ENCODE measurements at places on chromosomes 6 and 20.

DNA sequence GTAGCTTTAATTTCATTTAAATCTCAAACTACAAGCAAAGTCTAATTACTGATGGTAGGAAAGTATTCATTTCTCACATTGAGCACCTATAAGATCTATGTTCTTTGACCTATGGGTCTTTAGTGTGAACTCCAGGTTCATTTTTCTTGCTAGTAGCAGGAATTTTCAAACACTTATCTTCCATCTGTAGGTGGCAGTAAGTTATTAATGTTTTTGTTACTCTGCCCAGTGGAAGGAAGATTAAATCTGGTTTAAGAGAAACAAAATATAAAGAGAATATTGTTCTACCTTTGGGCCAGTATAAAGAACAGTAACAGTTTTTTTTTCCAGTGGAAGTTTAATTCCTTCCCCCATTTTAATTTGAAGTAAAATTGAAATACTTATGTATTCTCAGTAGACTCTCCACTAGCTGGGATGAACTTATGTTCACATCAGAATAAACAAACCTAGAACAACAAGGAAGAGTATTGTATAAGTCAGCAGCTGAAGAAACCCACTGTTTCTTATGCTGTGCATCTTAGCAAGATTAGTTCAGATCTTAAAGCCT is 328.2 kb downstream of the PHF3 start:
- no peak for DNase-seq

- no peak for DNase-seq
Measured at GRCh38 chr20:41234041-41234440, 83.5 kb downstream of the ZHX3 start.

DNA sequence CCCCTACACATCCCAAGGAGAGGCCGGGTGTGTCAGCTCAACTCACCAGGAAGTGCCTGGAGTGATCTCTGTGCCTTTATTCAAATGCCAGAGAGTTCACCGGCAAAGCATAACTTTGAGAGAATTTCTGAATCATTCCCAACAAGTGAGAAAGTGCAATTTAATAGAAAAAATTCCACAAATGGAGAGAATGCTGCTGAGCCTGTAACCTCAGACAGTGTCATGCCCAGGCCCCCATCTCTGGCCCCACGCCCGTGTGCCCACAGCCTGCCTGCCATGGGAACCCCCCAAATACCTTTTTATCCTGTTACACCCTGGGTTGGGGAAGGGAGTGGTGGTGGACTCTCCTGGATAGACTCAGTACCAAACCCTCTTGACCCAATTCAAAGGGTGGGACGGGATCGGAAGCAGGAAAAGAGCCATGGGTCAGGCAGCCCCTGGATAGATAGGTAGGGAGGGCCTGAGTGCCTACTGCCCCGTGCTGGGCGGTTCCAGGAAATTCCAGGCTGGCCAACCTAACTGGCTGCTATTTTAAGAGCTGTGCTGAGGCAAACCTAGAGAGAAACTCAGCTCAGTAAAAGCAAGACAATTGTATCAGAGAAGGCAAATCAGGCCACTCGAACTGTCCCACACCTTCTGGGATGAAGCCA is 179.0 kb upstream of the FOXA2 start:
- no peak for DNase-seq

DNA sequence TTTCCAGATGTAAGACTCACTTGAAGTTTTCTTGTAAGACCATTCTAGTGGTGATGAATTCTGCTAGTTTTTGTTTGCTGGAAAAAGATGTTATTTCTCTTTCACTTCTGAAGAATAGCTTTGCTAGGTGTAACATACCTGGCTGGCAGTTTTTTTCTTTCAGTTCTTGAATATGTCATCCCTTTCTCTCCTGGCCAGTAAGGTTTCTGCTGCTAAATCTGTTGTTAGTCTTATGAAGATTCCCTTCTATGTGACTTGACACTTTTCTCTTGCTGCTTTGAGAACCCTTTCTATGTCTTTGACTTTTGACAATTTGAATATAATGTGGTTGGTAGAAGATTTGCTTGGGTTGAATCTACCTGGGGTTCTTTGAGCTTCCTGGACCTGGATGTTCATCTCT is 314.7 kb upstream of the NOX3 start:
- no peak for DNase-seq

GRCh38 chr6:124535299-124535698 is 426.9 kb upstream of the RNF217 start:
- DNase-seq: no peak

DNA sequence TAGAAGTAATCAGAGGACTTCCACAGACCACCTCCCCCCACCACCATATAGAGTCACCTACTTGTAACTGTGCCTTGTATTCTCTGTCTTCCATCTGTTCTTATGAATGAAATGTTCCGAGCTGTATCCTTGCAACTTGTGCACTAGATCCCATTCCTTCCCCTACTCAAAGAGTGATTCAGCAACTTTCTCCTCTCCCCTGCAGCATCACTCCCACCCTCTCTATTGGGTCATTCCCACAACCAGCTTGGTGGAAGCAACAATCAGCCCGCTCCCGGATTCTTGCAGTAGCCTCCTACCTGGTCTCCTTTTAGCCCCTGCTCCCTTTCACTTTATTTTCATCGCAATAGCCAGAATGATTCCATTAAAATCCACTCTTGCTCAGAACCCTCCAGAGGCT is 34.9 kb upstream of the REV3L start:
- no peak for DNase-seq

GRCh38 chr20:8361006-8361652 is 229.1 kb downstream of the PLCB1 start:
- no peak for DNase-seq

GRCh38 chr20:48607544-48607865 is 220.3 kb downstream of the PREX1 start:
- no peak for DNase-seq

GRCh38 chr6:36924131-36924530 is 30.4 kb upstream of the PI16 start:
- no peak for DNase-seq

GRCh38 chr6:75572072-75572471 is 29.6 kb upstream of the SENP6 start:
- no peak for DNase-seq

GRCh38 chr20:18832546-18833200 is 19.1 kb downstream of the SCP2D1 start:
- DNase-seq: no peak

DNA sequence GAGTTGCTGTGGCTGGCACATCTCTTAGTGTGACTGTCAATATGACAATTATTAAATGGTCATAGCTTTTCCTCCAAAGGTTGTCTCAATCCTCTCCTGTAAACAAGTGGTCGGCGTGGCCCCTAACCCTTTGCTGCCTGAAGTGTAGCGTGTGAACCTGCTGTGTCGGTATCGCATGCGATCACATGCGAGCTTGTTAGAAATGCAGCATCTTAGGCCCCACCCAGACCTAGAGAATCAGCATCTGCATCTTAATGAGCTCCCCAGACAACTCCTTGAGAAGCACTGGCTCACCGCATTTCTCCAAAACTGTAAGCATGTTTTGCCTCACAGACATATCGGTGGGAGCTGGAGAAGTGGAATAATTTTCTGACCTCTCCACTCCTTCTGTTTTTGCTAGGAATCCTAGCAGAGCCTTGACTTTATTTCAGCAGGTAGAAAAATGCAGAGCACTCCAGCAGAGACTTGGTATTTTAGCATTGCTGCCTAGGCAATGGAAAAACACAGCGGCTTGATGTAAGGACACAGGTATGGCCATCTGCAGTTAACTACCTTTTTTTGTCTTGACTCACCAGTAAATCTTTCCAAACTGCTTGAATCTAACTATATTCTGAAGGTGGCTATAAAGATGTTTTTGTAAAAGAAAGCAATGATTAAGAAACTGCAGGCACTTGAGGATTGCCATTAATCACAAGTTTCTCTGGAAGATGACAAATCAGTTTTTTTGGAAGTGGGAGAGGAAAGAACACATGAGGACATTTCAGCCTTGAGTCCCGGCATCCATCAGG is 67.6 kb downstream of the PSMG4 start:
- no peak for DNase-seq

- no peak for DNase-seq
Measured at GRCh38 chr6:118890997-118891790, 2.8 kb upstream of the ASF1A start.

- DNase-seq: no peak
Measured at GRCh38 chr6:5478380-5478779, 217.1 kb downstream of the FARS2 start.

DNA sequence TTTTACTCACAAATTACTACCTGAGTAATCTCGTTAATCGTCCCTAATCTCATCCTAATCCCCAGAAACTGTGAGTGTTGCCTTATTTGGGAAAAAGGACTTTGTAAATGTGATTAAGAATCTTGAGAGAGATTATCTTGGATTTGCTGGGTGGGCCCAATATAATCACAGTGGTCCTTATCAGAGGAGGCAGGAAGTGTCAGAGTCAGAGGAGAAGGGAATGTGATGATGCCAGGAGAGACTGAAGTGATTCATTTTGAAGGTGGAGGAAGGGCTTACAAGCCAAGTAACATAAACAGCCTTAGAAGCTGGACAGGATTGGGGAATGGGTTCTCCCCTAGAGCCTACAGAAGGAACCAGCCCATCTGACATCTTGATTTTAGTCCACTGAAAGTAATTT is 16.7 kb downstream of the RPP21 start:
- no peak for DNase-seq

- no peak for DNase-seq
Measured at GRCh38 chr6:53227847-53228246, 79.2 kb upstream of the GCM1 start.

DNA sequence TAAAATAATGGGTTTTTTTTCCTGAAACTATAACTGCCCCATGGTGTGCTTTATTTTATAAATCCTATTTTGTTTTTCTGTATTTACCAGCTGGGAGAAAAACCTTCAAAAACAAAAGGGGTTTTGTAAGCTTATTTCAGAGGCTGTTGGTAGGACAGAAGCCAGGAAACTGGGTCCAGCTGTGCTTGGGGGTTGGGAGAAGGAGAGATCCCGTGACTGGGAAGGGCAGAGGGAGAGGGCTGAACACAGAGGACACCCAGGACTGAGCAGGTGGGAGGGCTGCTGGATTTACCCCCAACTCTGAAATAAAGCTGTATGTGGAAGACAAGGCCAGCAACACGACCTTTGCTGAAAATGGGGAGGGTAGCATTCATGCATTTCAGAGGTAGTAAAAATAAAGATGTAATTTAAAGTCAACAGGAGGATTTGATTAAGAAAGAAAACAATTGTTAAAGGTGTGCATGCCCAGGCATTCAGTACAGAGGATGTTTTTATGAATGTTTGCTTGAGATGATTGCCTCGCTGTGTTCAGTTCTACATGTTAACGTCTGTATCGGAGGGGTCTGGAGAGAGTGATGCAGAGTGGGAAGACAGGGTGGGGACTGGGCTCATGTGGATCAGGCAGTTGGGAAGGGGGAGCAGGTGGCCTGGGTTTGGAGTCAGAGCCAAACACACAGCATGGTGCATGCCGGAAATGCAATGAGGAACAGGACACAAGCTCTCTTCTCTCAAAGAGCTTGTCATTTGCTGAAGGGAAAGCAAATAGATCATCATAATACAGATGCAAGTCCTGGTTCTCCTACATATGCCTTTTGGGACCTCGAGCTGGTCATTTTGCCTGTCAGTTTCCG is 21.4 kb downstream of the ARFGEF3 start:
- no peak for DNase-seq

DNA sequence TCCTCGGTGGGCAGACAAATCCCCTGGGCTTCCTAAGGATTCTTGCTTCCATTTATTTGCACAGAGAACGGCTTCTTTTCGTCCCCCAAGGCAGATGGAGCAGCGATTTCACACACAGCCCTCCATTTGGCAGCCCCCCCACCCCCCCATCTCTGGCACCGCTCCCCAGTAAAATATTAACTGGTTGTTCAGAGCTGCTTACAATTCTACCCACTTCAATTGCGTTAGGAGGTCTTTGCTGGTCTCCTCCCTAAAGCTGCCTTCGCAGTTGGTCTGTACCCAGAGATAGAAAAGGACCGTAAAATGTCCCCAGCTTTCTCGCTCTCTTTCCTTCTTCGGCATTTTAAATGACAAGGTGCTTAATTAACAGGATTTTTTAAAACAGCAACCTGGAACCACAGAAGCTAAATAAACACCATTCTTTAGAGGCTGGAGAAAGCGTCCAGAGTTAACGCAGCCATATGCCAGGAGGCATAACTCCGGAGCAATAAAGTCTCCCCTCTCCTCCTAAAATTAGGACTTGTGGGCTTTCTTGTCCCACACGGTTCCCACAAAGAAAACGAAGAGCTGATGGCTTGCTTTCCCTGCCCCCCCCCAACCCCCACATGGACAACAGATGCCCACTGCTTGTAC is 1.7 kb upstream of the ZMYND8 start:
- no peak for DNase-seq

DNA sequence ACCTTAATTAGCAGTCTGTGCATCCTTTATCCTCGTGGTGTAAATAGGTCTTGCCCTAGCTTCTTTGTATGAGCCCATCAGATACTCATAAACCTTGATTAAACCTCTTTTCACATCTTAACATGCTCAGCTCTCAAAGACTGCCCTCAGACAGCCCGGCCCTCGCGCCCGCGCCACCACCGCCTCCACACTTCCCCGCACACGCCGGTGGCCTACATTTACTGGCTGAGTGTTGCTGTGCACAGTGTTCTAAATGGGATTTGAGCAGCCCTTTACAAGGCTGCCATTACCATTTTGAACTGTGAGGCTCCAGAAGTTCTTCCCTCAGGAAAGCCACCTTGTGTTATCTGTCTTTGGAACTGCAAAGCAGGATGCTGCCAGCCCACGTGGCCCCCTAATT is 63.0 kb upstream of the INSM1 start:
- no peak for DNase-seq

- DNase-seq: no peak
Measured at GRCh38 chr6:15775076-15775634, 112.3 kb upstream of the DTNBP1 start.

DNA sequence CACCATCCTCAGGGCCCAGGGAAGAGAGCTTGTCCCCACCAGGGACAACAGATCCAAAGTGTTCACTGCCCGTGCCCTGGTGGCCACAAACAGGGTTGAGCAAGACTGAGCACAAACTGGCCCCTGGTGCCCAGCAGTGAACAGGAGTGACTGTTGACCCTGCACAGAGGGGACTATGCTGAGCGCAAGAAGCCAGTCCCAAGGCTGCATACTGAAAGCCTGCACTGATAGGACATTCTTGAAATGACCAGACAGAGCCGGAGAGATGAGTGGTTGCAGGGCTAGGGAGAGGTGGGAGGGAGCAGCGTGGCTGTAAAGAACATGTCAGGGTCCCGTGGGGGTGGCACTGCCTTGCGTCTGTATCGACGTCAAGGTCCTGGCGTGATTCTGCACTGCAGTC is 2.9 kb upstream of the FNDC11 start:
- DNase-seq: no peak

- DNase-seq: no peak
Measured at GRCh38 chr20:40110311-40110831, 578.7 kb downstream of the MAFB start.

- peak; percentile 71 for DNase-seq
Measured at GRCh38 chr20:51542033-51542570, 417 bp downstream of the NFATC2 start.

Measured in KBM-7 (cell line).